Cerebellar nuclear complex (tissue), 1 donor: ENCODE measurements at places on chromosomes 6 and 20.

DNA sequence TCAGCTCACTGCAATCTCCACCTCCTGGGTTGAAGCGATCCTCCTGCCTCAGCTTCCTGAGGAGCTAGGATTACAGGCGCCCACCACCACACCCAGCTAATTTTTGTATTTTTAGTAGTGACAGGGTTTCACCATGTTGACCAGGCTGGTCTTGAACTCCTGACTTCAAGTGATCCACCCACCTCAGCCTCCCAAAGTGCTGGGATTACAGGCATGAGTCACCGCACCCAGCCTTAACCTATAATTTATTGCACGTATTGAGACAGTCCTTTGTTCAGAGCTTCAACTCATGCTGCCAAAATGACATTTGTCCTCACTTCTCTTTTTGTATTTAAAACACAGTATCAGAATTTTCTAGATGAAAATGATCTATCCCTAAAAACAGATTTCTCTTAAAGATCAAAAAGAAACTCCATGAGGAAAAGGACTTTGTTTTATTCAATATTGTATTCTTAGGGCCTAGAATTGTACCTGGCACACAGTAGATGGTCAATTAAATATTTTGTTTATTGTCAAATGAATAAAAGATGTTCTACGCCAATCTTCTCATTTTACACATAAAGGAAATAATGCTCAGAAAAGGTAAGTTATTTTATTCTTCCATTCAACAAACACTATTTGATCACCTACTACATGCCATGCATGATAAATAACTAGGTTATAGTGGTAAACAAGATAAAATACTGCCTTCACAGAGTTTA lies 10.8 kb downstream of the SERAC1 start:
- DNase-seq, result no peak

DNA sequence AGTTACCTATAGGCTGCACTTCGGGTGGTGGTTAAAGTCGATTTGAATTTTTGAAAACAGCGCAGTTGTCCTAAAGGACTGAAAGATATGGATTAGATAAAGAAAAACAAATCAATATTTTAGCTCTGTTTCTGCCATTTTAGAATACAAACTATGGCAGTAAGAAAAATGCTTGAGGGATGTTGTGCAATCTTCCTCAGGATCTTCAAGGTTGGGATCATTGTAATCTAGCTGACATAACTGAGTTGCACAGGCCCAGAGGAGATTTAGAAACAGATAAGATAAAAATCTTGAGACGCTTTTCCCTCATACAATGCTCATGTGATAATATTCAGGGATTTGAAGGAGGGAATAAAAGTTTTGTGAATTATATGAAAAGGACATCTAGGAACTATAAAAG lies 926 bp downstream of the PEX3 start:
- no peak for DNase-seq

DNA sequence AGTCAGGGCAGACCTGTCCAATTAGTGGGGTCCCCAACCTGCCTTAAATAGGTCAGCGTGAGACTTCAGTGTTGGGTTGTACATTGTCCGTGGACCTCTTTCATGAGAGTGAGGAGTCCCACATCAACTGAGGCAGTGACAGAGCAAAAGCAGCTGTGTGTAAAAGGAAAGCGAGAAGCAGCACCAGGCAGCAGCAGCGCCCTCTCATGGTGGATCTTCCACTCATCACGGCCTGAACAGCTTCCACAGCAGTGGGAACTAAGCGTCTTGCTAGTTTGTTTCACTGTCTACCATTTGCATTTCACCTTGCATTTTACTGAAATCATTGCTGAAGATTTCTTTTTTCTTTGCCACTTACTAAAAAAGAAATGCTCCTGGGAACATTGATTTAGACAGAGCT lies 333.8 kb downstream of the PKHD1 start:
- no peak for DNase-seq

- no peak for DNase-seq
Measured at GRCh38 chr6:130515306-130515705, 149.5 kb downstream of the TMEM200A start.

GRCh38 chr6:157218371-157219198 lies 104.7 kb downstream of the TMEM242 start:
- DNase-seq, result no peak

GRCh38 chr6:7909323-7910276 lies 988 bp downstream of the TXNDC5 start:
- no peak for DNase-seq

DNA sequence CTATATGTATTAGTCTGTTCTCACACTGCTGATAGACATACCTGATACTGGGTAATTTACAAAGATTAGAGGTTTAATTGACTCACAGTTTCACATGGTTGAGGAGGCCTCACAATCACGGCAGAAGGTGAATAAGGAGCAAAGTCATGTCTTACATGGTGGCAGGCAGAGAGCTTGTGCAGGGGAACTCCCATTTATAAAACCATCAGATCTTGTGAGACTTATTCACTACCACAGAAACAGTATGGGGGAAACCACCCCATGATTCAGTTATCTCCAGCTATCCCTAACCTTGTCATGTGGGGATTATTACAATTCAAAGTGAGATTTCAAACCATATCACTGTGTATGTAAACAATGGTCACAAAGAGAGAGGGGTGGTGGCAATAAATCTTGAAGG lies 6.6 kb downstream of the CST8 start:
- DNase-seq, result no peak

- DNase-seq, result no peak
Measured at GRCh38 chr20:23086931-23087411, 847 bp upstream of the CD93 start.

DNA sequence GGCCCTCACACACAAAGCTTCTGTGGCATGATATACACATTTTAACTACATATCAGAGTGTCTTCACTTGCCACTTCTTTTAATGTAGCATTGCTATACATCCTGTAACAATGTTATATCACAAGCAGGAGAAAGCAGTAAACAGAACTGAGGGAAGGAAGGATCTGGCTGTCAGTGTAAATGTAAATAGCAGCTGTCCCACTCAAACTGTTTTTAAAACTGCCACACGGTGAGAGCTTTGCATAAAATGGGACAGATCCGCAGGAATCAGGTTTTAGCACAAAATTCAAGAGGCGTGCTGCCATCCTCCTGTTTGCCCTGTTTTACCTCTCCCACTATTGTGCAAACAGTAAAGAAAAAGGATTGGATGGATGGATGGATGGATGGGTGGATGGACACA lies 28.8 kb downstream of the TFAP2D start:
- no peak for DNase-seq

- no peak for DNase-seq
Measured at GRCh38 chr6:110232450-110232849, 52.2 kb downstream of the CDC40 start.

- DNase-seq, result no peak
Measured at GRCh38 chr6:87828044-87828443, 126.0 kb upstream of the AKIRIN2 start.
